Posterior vena cava (tissue), 2 donors: ENCODE measurements at places on chromosomes 2 and 18.

DNA sequence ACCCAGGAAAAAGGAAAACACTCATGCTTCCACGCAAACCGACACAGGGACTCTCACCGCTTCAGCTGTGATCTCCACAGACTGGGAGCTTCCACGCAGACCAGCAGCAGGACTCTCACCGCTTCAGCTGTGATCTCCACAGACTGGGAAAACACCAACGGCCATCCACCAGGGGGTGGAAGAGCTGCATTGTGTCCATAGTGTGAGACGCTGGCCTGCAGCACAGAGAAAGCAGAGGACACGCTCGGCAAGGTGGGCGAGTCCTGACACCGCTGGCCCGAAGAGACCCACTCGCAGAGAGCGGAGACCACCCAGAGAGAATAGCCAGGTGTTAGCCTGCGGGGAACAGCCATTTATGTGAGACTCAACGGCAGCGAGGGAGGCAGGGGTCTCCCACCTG, 42.5 kb upstream of the NFATC1 start:
- DNase-seq: no peak

GRCh38 chr2:3420076-3420768, 40.7 kb downstream of the TRAPPC12 start:
- no peak for DNase-seq

DNA sequence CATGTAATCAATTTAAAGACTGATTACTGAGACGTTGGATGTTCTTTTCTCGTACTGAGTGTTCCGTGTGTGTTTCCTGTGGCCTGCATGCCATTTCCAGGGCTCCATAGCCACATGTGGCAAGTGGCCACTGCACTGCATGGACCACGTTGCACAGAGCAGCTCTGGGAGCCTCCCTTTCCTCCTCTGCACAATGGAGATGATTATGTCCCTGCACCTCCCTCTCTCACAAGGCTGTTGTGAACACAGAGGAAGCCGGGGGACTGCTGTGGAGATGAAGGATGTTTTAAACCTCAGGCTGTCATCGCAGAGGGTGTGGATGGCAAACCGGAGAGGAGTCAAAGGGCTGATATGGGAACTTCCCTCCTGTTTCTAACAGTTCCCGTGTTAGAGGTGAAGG, 87.7 kb downstream of the TGOLN2 start:
- peak; percentile 59 for DNase-seq

DNA sequence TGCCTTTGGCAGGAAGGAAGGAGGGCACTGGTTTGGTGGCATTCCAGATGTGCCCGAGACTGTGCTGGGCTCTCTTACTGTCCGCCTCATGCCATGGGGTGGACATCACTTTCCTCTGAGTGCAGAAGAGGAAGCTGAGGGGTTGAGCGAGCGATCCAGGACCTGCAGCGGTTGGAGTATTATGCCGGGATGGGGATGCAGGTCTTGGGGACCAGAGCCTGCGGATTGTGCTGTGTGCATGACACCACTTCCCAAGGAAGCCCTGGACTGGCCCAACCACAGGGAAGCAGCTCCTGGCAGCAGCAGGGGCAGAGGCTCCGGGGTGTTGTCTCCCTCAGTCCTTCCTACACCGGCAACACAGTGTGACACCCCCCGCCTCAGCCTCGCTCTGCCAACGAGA, 44.5 kb downstream of the ATP6V1C2 start:
- DNase-seq: peak; percentile 78

- DNase-seq: no peak
Measured at GRCh38 chr2:56410140-56410539, 226.3 kb downstream of the CCDC85A start.

GRCh38 chr2:98937906-98938305, 1.9 kb upstream of the CRACDL start:
- no peak for DNase-seq

GRCh38 chr2:71604726-71605120, 151.4 kb downstream of the DYSF start:
- DNase-seq: peak; percentile 34

DNA sequence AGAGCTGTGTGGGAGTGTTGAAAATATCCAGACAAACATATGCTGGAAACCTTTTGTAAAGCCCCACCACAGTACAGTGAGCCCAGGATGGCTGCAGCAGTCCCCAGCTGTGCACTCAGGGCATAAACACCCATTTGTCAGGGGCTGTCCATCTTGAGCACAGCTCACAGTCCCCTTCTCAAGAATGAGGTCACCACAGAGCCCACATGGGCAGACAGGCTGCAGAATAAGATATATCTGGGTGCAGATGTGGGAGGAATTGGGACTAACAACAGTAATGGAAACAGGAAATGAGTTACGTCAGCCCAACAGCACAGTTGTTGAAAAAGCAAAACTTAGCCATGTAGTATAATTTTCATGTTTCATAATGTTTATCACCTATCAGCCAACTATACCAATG, 219.6 kb downstream of the ETAA1 start:
- no peak for DNase-seq

DNA sequence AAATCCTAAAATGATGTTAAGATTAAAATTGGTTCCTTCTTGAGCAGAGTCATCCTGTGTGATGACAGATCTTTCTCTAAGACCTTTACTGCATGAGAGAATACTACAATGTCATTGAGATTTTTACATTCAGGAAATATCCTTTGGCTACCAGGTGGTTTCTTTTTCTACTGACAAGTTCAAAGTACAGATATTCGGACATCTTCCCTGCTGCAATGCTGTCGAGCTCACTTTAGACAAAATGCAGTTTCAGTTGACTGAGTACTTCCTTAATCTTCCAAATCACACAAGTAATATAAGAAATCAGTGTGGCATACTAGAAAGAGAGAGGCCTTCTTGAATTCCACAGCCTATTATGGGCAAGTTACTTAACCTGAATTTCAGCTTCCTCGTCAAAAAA, 207.9 kb upstream of the ACVR2A start:
- DNase-seq: no peak

DNA sequence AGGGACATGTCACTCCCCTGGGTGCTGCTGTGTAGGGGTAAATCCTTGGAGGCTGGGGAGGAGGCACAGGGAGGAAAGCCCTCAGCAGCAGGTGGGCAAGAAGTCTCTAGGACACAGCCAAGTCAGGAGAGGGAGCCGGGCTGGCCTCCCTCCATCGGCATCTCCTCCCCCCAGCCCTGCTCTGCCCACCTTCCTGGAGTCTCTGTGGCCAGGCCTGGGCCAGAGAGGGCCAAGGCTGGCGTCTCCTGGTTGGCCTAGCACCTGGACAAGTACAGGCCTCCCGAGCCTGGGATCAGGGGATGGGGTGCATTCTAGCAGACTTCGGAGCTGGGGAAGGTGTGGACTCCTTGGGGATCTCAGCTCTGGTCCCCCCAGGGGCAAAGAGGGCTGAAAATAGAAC, 1.8 kb downstream of the SPEG start:
- DNase-seq: peak; percentile 58

DNA sequence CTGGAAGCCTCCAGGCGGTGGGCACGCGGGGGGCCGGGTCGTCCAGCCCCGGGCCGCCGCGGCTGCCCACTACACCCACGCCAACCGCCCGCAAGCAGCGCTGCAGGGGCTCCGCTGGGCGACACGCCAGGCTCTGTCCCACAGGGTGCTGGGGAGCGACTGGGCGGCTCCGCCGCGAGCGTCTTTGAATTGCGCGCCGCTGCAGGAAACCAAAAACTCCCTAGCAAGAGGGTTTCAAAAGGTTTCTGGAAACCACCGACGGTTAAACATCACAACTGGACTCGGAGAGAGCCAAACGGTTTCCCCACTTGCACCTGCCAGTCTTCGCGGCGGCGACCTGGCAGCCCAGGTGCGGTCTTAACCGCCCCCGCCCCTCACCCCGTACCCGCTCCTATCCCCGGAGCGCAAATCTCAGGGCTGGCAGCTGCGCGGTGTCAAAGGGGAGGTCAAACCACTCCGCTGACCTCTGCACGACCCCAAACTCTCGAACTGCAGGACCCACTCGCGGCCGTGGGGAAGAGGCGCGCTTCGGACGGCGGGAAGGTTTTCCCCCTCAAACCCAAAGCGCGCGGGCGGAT, 1.0 kb downstream of the CXCR4 start:
- DNase-seq: peak; percentile 86

- no peak for DNase-seq
Measured at GRCh38 chr2:107258531-107259407, 372.8 kb upstream of the ST6GAL2 start.

GRCh38 chr18:46591783-46592391, 65.1 kb downstream of the LOXHD1 start:
- no peak for DNase-seq

DNA sequence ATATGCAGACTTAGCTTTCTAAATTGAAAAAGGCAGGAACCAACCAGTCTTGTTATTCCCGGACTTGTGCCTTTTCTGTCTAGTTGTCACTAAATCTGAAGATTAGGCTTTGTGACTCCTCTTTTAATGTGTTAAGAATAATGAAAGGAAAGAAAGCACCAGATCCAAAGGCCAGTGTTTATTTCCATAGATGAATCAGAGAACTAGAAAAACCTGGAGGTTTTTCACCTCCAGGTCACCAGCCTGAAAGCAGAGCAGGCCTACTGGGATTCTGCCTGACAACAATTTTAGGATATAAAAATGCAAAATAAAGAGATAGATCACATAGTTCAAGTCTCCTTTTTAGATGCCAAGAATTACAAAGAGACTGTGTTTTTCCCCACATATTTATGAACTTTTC, 160.4 kb downstream of the GULP1 start:
- no peak for DNase-seq

GRCh38 chr2:167856190-167856589, 391.2 kb downstream of the STK39 start:
- no peak for DNase-seq

DNA sequence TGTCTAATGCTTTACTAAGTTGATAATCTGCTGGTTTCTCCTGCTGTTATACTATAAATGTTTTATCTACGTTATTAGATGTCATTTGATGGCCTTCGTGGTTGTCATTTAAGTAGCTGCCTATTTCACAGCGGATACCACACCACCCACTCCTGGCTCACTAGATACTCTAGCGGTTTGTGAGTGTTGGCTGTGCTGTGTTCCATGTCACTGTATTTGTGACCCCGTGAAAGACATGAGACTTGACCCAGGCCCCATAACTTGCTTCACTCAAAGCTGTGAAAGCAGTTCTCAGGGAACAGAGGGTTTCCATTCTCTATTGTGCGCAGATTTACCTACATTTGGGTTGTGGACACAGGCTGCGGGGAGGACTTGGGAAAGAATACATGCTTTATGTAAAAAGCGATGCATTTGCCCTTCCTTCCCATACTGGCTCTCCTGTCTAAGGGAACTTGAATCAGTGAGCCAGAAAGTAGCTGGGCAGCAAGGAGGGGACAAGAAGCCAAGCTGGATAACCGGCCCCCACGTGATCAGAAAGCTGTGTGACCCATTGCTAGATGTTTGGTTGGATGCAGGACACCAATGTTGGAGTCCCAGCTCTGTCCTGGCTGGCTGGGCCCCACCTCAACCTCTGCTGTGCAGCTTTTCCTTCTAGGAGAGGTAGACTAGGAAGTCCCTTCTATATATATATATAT, 52.2 kb downstream of the PLB1 start:
- no peak for DNase-seq

DNA sequence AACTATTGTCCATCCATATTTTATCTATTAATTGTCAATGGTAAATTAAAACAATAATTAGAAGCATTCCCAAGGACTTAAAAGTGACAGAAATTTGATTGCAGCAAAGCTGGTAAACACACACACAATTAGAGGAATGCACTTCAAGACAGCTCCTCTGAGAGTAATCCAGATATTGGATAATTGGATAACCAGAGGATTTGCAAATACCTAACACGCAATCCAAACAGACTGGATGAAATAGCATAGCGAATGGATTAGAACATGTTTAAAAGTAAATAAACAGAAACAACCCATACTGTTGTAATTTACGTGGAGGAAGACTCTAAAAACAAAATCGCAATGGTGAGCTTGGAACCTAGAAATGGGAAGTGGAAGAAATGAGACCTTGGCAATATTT, 239.8 kb downstream of the METTL4 start:
- no peak for DNase-seq

DNA sequence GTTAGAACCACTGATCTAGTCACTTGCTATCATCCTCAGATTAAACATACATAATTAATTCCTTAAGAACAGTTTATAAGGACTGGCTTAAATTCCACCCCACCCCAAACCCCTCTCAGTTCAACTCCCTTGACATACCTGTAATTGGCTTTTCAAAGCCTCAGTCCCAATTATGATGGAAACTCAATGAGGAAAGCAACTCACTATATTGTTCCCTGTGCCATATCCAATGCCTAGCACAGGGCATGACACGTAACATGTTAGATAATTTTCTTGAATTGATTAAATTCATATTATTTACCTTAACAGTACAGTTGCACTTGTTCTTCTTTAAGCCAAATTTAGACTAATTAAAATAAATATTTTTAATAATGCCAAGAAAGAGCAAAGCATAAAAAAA, 465.1 kb upstream of the CHAC2 start:
- no peak for DNase-seq

DNA sequence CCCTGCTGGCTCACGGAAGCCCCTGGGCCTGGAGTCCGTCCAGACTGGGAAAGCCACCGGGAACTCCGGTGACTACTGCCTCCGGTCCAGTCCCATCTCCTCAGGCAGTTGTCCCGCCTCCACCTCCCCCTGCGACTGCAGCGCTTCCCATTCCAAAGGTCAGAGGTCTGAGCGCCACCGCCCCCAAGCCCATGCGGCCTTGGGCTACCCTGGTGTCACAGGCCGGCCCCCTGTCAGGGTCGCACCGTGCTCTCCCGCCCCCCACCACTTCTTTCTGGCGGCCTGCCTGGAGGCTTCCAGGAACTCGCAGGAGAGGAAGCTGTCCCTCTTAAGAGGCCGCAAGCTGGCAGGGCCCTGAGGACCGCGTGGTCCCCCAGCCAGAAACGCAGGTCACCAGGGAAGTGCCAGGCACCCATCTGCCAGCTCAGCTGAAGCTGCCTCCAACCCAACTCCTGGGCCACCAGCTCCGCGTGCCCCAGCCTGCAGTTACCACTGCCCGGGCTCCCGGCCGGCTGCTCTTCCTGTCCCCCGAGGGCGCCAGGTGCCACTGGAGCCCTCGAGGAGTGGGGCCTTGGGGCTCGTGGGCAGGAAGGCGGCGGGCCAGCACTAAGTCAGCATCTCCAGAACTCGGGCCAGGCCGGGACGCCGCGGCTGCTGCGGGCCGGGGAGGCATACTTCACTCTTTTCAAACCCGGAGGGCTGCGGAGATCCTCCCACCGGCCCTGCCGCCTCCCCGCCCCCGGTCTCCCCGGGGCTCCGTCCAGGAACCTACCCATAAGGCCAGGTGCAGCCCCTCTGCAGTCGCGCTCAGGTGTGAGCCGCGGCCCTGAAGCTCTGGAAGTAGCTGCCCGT, 83.3 kb upstream of the POMC start:
- peak; percentile 84 for DNase-seq

GRCh38 chr2:118580651-118581050, 266.8 kb downstream of the EN1 start:
- DNase-seq: no peak

DNA sequence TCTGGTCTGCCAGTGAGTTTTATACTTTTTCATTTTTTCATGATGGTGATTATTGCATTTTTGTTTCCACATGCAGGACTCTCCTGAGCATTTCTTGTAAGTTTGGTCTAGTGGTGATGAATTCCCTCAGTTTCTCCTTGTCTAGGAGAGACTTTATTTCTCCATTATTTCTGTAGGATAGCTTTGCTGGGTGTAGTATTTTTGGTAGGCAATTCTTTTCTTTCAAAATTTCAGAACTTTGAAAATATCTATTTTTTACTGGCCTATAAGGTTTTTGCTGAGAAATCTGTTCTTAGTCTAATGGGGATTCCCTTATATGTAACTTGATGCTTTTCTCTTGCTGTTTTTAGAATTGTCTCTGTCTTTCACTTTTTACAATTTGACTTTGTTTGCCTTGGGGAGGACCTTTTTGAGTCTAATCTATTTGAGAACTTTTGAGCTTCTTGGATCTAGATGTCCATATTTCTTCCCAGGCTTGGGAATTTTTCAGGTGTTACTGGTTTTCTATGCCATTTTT, 149.1 kb downstream of the UBR3 start:
- no peak for DNase-seq
